AG09309 (cell line): ENCODE measurements at places on chromosomes 11 and 22.

GRCh38 chr11:120174866-120175265 is 36.0 kb upstream of the OAF start:
- no peak for DNase-seq

GRCh38 chr11:46918083-46918787 is at the start of gene LRP4:
Gene LRP4, minus strand, starts transcription at chr11:46918550. Its CDS starts 171 bp downstream, at chr11:46918379.
- DNase-seq = no peak

- no peak for DNase-seq
Measured at GRCh38 chr11:1026163-1026450, 10.4 kb downstream of the MUC6 start.

GRCh38 chr11:100689141-100689540 is 2.1 kb downstream of the ARHGAP42 start:
- DNase-seq = no peak

- DNase-seq = peak; percentile 57
Measured at GRCh38 chr11:72569966-72570892, 104.0 kb downstream of the PDE2A start.

GRCh38 chr11:5600374-5600851 is 4.0 kb downstream of the TRIM6 start:
- peak; percentile 64 for DNase-seq

DNA sequence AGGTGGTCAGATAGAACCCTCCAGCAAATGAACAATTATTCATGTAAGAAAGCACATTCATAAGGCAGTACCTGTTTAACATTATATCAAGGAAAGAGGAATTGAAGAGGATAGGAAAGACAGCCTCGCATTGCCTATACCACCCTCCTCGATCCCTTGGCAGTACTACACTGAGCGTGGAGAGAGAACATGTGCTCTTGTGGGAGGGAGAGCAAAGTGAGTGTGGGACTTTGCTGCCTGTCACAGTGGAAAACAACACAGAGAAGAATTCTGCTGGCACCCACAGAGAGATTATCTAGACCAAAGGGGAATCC is 17.5 kb upstream of the DDX10 start:
- DNase-seq = no peak

DNA sequence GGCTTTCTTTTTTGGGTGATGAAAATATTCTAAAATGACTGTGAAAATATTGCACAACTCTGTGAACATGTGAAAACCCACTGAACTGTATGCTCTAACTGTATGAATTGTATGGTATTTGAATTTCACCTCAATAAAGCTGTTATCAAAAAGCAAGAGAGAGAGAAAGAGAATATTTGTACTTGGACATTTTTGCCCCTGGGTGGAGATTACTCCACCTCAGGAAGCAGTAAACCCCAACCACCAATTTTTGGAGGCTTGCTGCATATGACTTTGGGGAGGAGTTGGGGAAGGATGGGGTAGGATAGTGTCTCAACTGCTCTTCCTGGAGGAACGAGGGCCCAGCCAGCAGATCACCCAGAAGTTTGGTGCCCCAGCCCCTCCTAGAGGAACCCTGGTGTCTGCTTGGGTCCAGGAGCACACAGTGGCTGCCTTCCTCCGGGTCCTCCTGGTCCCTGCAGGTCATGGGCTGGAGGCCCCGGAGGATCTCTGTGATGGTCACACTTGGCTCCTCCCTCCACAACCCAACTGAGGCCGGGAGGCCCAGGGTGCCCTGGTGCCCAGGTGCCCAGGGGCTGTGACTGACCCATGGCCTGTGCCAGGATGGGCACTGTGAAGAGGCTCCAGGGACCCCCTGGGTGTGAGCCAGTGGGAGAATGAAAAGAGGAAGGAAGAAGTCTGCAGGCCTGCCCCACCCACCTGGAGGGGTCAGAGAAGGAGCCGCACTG is 15.3 kb upstream of the PICK1 start:
- DNase-seq = no peak

GRCh38 chr22:31995046-31995445 is 48.0 kb upstream of the SLC5A1 start:
- DNase-seq = no peak

- DNase-seq = no peak
Measured at GRCh38 chr11:18501629-18502028, 25.1 kb downstream of the TSG101 start.

- DNase-seq = no peak
Measured at GRCh38 chr22:44838316-44839016, 86.1 kb downstream of the ARHGAP8 start.

- DNase-seq = no peak
Measured at GRCh38 chr11:40132912-40133311, 1326.5 kb downstream of the LRRC4C start.

DNA sequence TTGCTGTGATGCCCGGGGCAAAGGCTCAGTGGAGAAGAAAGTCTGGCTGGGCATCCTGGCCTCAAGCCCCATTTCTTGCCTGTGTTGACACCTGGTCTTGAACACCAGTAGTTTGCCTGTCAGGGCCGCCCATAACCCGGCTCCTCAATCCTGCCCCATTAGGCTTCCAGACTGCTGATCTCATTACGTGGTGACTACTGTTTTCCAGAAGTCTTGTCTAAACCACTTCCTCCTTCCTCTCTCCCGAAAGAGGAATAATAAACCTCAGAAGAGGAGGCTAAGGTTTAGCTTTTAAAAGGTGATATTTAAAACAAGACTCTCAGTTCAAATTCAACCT is 97.7 kb downstream of the CD44 start:
- DNase-seq = peak; percentile 29

GRCh38 chr22:17083255-17083654 is 1.5 kb upstream of the IL17RA start:
- DNase-seq = no peak

DNA sequence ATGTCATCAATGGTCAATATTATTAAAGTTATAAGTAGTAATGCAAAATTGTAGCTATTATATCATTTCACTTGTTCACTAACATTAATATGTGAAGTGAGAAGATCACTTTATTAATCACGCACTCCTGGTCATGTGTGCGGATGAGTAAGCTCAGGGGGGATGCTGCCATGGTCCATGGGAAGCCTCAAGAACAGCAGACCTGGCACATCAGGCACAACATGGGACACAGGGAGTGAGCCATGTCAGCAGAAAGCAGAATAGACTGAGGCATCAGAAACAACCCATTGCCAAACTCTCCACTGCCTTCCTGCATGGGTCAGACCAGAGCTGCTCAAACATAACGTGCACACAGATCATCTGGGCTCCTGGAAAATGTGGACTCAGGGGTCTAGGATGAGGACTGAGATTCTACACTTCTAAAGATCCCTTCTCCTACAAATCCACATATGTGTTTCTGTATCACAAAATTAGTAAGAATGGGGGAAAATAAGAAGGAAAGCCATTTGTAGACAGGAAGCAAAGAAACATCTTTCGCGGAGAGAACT is 63.8 kb upstream of the VPREB1 start:
- no peak for DNase-seq

DNA sequence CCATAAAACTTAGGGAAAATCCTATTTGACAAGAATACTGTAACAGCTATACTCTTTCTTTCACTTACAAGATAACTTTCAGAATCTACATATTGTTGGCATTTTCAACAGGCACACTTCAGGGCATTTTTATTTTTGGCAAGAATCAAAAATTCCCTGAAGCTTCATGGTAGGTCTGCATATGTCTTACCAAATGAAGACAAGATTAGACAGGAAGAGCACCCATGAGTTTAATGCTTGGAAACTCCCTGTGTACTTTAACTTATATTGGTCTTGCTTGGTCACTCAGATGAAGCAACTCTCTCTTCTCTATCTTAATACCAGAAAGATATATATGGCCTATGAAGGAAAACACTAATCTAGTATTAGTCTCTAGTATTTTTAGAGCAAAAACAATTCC is 137.7 kb downstream of the ATG16L2 start:
- no peak for DNase-seq

GRCh38 chr11:66719111-66719872 is 9.7 kb downstream of the SPTBN2 start:
- DNase-seq = no peak

DNA sequence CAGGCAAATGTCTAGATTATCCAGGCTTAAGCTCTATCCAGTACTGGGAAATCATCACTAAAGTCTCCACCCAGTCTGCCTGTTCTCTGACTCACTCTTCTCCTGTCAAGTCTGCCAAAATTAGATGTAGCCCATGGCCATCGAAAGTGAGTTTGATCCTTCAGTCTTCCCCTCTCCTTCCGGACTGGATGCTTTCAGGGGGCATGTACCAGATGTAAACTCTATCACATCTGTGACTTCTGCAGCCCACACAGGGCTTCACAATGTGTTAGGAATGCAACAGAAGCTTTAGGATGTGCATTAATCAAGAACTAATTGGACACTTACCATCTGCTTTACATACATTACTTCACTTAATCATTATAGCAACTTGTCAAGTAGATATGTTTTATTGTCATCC is 12.3 kb downstream of the ME3 start:
- no peak for DNase-seq

- DNase-seq = no peak
Measured at GRCh38 chr11:67438158-67438902, 848 bp upstream of the PTPRCAP start.

GRCh38 chr22:22709719-22710445 is 65.5 kb downstream of the GGTLC2 start:
- no peak for DNase-seq
